ENCODE measurements at places on chromosomes 11 and 22.
A peak's percentile ranks its signal among the peaks of the same experiment; 100 is the strongest.

- DNase-seq: peak; percentile 95
Observed at GRCh38 chr11:518463-519202, 11.6 kb upstream of the RNH1 start.

DNA sequence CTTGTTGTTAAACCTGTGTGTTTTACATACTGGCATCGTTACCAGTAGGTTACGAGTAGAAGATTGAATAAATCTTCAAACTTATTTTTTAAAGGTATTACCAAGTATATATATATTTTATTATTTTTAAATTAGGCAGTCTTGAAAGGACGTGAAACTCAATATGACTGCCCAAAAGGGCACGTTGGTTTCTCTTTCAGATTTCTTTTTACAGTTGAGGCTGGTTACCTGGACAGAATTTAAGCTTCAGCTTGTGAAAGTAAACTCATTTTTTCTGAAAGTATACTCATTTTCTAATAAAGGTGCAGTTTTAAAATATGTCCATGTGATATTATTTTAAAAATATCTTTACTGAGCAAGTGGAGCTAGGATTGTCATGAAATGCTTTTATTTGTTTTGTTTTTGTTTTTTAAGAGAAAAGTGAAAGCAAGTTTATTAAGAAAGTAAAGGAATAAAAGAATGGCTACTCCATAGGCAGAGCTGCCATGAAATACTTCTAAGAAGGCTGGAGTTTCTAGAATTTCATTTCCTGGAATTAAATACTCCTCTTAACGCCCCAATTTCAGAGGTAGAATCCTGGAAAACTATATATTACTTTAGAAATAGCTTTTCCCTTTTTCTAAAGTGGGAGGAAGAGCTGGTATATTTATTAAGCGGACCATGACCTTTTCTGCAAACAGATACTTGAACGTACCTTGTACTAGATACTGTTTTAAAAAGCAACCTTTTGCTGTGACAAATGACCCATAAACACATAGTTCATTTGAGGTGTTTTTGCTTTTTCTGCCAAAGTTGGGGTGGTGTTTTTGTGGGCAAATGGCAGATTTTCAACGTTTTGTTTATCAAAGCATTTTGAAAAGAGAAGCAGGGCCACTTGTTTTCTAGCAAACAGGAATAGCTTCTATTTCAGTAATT is 1.9 kb downstream of the FBXO7 start:
- DNase-seq: no peak

GRCh38 chr22:40001800-40002577 is 7.2 kb downstream of the FAM83F start:
- DNase-seq: no peak

- DNase-seq: no peak
Observed at GRCh38 chr11:26849036-26849435, 127.2 kb upstream of the SLC5A12 start.

DNA sequence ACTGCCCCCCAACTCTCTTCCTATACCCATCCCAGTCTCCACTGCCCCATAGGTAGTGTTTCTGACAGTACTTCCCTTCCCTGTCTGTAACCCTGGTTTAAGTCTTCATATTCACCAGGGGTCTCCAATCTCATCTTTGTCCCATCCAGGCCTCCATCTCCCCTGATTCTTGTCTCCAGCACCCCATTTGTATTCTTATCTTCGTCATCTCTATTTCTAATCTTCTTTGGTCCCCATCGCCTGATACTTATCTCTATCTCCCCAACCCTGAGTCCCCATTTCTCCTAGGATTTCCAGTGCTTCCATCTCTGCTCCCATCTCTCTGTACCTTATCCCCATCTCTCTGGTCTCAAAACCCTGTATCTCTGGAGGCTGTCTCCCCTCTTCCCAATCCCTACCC is 1.8 kb downstream of the PHOX2A start:
- no peak for DNase-seq

DNA sequence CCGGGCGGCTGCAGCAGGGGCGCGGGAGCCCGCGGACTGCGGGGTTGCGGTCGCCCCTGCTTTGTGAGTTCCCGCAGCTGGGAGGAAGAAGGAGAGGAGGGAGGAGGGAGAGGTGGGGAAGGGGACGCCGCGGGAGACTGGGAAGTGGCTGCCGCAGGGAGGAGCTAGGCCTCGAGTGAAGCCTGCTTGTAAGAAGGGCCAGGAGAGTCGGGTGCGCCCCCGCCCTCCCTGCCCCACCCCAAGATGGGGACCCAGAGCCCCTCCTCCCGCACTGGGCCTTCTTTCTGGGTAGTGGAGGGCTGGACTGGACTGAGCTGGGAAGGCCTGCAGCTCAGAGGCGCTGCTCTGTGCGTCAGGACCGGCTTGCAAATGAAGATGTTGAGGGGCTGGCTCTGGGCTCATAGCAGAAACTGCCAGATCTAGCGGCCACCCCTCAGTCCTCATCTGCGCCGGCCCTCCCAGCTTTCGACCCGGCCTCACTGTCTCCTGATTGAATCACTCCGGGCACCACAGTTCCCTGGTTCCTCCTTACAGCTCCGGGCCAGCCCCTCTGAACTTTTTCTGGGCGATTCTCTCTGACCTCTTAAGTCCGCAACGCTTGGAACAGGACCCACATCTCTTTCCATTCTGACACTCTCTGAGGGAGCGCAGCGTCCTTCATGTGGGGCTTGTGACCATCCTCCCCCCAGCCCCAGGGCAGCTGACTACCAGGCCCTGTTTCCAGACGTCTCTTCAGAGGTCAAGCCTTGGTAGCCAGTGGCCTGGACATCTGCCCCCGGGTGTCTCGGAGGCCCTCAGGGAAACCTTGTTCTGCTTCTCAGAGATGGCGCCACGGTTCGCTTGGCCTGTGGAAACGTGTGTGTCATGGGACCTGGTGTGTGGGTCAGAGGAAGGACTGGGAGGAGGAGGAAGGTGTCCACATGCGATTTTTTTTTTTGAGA is 21.9 kb downstream of the SERPINH1 start:
- peak; percentile 66 for DNase-seq

- no peak for DNase-seq
Observed at GRCh38 chr11:77071077-77071476, 4.3 kb downstream of the CAPN5 start.

GRCh38 chr11:5013012-5013411 is 18.4 kb downstream of the OR51L1 start:
- no peak for DNase-seq

DNA sequence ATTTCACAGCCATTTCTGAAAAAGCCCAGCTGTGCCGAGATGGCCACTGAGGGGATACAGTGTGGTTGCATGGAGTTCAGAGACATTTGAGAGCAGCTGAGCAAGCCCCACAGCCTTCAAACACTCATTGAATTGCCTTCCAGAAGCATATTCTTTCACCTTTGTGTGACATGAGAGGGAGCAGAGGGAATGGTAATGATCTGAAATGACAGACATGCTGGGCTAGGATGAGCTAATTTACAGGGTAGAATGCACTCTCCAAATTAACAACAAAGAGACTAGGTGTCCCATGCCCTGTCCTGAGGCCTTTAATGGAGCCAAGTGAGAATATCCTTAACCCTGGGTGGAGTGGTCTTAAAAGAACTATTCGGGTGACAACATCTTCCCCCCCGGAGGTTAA is 585.4 kb downstream of the NELL1 start:
- no peak for DNase-seq

DNA sequence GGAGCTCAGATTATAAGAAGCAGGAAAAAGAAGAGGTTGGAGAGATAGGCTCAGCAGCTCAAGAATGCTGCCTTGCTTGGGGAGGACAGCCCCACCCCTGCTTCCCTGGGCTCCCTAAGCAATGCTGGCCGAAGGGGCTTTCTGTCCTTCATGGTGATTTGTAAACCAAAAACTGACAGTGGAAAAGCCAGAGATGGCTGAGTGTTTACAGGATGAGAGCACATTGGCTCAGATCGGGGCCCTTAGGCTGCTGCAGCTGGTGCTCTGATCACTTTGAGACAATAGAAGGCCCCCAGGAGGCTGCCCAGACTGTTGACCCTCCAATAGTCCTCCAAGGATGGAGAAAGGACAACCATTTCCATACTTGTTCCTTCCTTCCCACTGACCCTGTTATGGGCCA is 28.8 kb upstream of the AMOTL1 start:
- no peak for DNase-seq

DNA sequence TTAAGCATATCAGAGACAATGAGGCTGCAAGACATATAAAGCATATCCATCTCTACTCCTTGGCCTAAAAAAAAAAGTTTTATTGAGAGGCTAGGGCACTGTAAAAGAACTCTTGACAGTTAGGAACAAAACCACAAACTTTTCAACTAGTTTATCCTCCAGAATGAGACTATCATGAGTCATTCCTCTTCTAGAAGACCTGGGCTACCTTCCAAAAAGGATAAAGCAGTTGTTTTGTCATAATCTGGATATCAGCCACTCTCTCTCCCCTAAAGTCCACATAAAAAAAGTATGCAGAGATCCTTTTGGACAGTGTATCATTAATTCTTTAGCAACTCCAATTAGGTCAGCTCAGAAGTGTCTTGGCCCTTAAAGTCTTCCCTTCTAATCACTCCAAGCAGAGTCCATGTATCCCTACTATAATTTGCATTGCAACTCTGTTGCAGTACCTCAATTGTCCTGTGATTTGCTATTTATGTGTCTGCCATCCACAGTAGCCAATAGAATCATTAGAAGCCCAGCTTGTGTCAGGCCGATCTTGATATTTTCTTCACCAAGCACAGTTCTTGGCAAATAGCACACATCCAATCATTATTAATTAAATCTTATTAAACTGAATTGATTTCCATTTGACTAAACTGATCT is 10.4 kb downstream of the OR51T1 start:
- peak; percentile 71 for DNase-seq

- no peak for DNase-seq
Observed at GRCh38 chr11:9438611-9439010, 22.2 kb upstream of the ZNF143 start.

DNA sequence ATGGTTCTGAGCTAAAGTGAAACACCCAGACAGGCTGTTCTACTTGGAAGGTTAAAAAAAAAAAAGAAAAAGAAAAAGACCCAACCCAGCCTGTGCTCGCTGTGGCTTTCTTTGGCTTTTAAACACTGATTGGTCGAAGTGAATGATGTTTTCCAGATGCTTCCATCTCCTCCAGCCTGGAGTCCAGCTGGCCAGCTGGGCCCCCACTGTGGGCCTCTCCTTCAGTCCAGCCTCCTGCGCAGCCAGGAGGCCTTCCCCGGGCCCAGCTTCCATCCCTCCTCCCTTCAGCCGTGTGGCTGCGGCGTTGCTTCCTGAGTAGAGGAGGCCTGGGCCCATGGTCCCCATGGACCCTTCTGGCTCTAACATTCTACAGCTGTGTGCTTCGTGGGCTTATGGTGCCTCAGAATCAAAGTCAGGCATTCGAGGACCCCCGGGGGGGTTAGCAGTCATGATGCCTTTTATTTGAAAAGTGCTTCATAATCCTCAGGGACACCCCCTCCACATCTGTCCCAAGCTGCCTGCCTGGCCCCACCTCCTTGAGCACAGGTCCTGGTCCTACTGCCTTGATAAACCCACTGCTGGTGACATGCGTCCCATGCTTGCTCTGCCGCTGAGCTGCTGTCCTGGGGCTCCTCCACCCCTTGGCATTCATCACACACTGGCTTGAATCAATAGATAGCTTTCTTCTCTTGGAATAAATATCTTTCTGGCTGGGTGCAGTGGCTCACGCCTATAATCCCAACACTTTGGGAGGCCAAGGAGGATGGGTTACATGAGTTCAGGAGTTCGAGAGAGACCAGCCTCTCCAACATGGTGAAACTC is 42.2 kb upstream of the FBLN1 start:
- no peak for DNase-seq

DNA sequence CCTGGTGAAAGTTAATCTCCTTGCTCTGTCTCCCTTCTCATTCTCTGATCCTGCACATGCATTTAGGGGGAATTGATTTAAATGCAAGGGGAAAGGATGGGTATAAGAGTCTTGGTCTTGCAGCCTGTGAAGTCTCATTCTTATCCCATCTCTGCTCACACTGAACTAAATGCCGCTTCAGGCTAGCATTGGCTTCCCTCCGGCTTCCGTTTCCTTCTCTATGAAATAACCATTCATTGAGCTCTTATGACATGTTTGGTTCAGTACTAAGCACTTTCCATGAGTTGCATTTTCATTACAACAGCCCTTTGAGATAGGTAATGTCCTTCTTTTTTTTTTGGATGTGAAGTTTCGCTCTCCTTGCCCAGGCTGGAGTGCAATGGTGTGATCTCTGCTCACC is 5.6 kb downstream of the ZBTB16 start:
- DNase-seq: no peak

DNA sequence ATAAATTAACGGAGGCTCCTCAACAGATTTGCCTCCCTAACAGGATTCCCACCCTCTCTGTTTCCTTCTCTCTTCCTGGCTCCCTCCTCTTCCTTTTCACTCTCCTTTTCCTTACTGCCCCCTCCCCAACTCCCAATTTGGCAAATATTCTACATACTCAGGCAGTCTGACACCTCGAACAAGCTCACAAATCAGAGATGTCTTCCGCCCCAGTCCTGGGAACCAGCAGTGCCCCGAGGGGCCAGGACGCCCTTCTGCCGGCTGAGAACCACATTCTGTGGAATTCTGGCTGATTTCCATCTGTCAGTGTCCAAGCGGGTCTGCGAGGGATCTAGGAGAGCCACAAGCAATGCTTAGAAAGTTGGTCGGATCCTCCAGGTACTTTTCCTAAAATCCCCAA is 94.0 kb downstream of the NTM start:
- DNase-seq: no peak

GRCh38 chr11:36398231-36398953 is 102.3 kb downstream of the PRR5L start:
- DNase-seq: no peak

- no peak for DNase-seq
Observed at GRCh38 chr22:34934261-34934660, 131.7 kb upstream of the ISX start.

GRCh38 chr11:6238902-6239301 is at the start of gene CNGA4:
TSS of gene CNGA4 (plus strand) at chr11:6239089. CDS start at chr11:6239207, 118 bp downstream.
- DNase-seq: no peak

GRCh38 chr11:2202071-2202899 is 30.7 kb upstream of the TH start:
- DNase-seq: no peak

- peak; percentile 88 for DNase-seq
Observed at GRCh38 chr22:39316440-39317083, 2.9 kb downstream of the RPL3 start.

GRCh38 chr11:115585361-115586024 is 81.3 kb upstream of the CADM1 start:
- no peak for DNase-seq

DNA sequence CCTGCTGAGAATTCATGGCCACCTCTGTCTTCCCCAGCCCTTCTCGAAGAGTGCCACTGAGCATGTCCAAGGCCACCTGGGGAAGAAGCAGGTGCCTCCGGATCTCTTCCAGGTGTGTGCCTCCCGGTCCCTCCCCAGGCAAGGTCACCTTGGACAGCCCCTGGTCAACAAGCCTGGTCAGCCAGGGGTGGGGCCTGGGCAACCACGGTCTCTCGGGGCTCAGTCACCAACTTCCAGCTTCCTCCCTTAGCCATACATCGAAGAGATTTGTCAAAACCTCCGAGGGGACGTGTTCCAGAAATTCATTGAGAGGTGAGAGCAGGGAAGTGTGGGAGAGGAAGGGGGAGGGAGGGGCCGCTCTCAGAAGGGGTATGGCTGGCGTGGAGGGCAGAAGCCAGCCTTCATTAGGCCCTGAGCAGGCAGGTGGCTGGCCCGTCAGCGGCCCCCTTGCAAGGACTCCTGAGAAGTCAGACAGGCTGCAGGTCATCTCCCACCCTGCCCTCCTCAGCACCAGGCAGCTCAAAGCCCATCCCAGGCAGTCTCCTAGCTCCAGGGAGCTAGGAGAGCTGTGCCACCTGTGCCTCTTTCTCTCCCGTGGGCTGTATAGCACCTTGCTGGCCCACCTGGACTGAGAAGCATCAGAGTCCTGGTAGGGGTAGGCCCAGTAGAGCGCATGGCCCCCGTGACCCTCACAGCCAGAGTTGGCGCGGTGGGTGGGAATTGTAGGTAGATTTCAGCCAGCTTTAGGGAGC is 9.3 kb upstream of the ANKRD13D start:
- DNase-seq: no peak

Measured in ACHN (cell line).